ENCODE measurements at places on chromosomes 11 and 22.

DNA sequence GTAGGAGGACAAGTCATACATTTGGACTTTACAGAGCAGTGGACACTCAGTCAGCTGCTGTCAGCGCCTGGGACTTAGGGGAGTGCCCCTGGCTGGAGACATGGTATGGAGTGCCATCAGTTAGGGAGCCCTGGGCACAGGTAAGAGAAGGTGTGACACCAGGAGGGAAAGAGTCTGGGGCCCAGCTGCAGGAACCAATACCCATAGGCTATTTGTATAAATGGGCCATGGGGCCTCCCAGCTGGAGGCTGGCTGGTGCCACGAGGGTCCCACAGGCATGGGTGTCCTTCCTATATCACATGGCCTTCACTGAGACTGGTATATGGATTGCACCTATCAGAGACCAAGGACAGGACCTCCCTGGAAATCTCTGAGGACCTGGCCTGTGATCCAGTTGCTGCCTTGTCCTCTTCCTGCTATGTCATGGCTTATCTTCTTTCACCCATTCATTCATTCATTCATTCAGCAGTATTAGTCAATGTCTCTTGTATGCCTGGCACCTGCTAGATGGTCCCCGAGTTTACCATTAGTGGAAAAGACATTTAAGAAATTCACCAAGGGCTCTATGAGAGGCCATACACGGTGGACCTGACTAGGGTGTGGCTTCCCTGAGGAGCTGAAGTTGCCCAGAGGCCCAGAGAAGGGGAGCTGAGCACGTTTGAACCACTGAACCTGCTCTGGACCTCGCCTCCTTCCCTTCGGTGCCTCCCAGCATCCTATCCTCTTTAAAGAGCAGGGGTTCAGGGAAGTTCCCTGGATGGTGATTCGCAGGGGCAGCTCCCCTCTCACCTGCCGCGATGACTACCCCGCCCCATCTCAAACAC, 850 bp upstream of the MIF start:
- DNase-seq = no peak

GRCh38 chr11:13667245-13667644, 1.2 kb upstream of the FAR1 start:
- DNase-seq = no peak

DNA sequence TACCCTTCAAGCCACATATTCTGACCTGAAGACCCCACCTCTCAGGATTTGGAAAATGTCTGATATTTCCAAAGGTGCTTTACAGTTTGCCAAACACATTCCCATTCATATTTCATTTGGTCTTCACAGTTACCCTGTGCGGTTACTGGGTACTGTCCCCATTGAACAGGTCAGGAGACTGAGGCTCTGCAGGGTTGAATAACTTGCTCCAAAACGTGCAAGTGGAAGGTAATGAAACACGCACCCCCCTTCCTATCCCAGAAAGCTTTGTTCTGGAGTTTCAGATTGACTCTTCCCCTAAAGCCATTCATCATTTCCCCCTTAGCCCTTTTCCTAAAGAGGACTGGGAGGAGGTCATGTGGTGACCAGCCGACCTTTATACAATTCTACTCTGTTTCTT, 18.8 kb downstream of the MICAL2 start:
- DNase-seq = no peak

DNA sequence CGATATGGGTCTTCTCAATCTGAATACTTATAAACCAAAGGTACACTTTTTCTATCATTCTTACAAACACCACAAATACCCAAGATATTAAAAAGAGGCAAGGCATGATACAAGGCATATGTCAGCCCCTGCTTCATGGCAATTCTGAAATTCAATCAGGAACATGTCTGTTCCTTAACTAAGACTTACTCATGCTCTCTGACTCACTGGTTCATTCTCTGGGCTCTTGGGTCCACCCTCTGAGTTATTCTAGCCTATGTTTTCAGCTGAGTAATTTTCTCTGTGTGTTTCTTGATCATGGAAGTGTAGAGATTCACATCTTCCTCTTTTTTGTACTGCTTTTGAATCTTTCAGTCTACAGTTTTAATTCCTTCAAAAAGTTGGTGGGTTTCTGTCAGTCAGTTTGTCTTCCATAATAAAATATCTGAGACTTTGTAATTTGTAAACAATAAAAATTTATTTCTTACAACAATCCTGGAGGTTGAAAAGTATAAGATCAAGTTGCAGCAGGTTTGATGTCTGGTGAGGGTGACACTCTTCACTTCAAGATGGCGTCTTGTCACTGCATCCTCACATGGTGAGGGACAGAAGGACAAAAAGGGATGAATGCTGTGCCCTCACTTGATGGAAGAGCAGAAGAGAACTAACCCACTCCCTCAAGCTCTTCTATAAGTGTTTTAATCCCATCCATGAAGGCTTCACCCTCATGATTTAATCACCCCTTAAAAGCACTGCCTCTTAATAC, 211.7 kb downstream of the FAM76B start:
- no peak for DNase-seq

DNA sequence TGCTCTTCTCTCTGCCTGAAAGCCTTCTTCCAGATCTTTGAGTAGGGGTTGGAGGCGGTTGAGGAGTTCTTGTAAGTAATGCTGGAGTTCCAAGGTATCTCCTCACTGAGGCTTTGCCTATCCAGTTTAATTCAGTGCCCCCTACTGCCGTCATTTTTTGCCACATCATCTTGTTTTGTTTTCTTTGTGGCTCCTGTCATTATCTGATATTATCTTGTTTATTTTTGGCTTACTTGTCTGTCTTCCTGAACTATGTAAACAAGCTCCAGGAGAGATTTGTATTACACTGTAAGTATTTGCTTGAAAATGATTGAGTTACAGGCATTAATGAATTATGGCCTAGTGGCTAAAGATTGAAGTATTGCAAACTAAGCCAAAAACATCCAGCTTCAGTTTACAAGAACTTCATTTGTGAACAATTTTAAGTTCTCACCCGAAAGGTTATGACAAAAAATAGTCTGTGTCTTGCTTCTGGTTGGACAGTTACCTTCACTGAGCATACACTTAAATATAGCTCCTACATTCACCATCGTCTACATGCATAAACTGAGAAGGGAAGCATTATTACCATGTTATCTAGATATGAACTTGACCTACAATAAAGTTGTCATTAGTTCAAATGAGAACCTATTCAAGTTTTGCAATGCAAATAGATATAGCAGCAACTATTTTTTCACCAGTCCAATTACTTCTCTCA, 154.8 kb downstream of the ARHGAP42 start:
- DNase-seq = no peak

- DNase-seq = no peak
These were observed 23.0 kb downstream of the CDON start for GRCh38 chr11:126039485-126040271.

- no peak for DNase-seq
These were observed 84.5 kb downstream of the MTMR3 start for GRCh38 chr22:29967461-29967860.

DNA sequence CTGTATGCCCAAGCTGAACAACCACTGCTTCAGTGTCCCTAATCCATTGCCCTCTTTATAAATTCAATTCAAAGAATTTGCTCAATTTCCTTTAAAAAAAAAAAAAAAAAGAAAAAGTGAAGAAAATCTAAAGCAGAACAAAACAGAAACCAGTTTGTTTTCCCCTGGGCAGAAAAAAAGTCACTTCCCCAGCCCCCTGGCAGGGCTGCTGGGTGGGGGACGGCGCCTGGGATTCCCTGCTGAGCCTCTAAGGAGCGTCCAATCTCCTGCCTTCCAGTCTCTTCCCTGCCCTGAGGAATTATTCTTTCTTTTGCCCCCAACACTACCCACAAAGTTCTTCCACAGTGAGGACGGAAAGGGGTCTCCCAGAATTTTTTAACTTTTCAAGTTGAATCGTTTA, 23.9 kb downstream of the DKK3 start:
- no peak for DNase-seq

GRCh38 chr11:106714199-106714598, 304.1 kb downstream of the GUCY1A2 start:
- no peak for DNase-seq

DNA sequence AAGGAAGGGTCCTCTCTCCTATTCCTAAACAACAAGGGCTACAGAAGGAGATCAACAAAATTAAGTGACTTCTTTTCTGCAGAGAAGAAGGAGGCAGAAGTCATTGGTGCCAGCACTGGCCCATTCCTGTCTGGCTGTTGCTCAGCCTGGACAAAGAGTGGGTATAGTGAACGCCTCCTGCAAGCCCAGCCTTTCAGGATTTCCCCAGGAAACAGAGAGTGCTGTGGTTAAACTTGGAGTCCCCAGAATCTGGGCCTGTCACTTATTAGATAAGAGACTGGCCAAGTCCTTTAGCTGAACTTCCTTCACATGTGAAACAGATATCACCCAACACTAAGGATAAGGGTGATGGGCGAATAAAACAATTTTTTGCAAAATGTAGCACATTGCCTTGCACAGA, 10.9 kb downstream of the TST start:
- no peak for DNase-seq

DNA sequence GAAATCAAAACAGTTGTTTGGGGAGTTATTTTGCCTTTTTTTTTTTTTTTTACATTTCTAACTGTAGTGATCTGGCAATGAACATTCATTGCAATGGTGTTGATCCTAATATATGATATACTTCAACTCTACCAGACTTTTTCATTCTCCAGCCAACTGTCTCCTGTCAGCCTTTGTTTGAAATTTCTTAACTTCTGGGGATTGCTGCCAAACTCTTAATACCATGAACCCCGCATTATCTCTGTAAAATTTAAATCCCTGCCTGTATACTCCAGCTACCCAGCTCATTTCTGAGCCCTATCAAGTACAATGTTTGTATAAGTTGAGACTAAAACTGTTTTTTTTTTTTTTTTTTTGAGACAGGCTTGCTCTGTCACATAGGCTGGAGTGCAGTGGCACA, 280.7 kb downstream of the TTC28 start:
- DNase-seq = no peak

DNA sequence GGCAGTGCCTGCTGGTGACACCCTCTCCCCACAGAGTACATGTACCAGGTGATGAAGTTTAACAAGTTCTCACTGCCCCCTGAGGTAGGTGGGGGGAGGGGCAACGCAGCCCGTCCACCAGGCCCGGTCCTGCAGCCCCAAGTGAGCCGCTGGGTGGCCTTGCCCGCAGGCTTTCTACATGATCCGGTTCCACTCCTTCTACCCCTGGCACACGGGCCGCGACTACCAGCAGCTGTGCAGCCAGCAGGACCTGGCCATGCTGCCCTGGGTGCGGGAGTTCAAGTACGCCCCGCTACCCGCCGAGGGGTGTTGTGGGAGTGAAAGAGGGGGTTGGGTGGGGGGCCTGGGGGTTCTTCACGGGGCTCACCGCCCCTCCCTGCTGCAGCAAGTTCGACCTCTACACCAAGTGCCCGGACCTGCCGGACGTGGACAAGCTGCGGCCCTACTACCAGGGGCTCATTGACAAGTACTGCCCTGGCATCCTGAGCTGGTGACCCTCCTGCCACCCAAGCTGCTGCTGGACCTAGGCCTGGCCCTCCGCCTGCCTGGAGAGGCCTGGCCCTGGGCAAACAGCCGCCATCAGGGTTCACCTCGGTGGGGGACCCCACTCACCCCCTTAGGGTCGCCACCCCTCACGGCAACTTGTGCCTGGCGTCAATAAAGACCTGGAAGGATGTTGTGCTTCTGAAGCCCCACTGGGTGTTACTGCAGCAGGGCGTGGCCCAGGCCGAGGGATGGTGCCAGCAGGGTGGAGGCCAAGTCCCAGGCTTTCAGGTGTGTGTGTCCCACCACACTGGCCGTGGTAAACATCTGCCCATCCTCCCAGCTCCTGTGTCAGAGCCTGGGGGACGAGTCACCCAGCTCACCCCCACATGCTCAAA, 2.9 kb downstream of the MIOX start:
- no peak for DNase-seq

- DNase-seq = no peak
These were observed 2.9 kb upstream of the BTBD10 start for GRCh38 chr11:13465909-13466371.

DNA sequence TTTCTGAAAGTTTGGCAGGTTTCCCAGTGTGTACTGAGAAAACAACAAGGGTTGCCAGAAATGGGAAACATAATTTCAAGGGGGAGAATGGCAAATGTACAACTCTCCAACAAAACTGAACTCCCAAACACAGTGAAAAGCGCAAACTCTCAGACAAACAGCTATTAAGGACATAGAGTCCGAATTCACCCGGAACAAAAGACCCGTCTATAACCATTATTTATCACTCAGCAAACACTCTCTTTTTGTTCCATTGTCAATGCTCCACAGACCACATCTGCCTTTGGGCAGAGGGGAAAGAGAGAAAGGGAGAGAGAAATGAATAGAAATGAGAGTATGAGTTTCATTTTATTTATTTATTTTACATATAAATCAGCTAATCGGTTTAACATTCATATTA, 21.7 kb downstream of the KIRREL3 start:
- DNase-seq = no peak

- no peak for DNase-seq
These were observed 2.7 kb downstream of the FREY1 start for GRCh38 chr11:45904309-45904915.

GRCh38 chr11:118264569-118265465, 720 bp upstream of the MPZL2 start:
- no peak for DNase-seq

- DNase-seq = no peak
These were observed 2.5 kb upstream of the IGLL5 start for GRCh38 chr22:22884888-22885840.

DNA sequence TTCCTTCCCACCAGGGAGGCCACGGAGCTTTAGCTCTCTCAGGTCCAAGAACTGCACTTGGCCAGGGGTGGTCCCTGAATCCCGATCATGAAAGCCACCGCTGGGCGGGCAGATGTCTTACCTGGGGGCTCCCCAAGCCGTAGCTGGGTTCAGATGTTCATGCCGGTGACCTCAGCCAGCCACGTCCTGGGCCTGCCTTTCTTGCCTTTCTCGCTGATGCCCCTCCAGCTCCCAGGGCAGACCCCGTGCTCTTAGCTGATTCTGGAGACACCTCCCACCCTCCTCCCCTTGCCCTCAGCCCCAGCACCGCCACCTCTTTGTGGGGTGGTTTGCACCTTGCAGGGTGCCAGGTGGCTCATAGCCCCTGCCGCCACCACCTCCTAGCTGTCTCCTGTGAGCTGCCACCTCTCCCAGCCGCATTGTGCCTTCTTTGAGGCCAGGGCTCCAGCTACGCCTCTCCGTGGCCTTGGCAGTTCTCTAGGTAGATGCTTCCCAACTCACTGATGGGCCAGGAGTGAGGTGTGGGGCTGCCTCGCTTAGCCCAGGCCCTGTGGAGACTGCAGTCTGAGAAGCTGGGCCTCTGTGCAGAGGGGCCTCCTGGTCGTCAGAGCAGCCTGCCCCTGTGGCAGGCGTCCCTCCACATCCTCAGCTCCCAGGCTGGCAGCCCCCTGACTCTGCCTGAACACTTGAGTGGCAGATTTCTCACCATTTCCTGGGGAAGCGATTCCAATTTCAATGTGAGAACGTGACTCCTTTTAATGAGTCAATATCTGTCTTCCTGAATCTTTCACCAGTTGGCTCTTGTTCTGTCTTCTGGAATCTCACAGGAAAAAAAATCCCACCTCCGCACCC, 97.6 kb upstream of the B3GAT1 start:
- DNase-seq = no peak

- no peak for DNase-seq
These were observed 21.5 kb upstream of the PRR5 start for GRCh38 chr22:44680481-44680894.

GRCh38 chr11:6932145-6932544, 5.9 kb downstream of the ZNF215 start:
- no peak for DNase-seq
